ENCODE measurements at places on chromosomes 4 and X.

- DNase-seq, result peak; percentile 19
These were observed 50.3 kb upstream of the OTUD4 start for GRCh38 chr4:145230726-145231125.

GRCh38 chr4:29636961-29637360 lies 1083.2 kb upstream of the PCDH7 start:
- DNase-seq, result no peak

GRCh38 chr4:113008716-113009115 lies 40.7 kb upstream of the ANK2 start:
- DNase-seq, result no peak

- no peak for DNase-seq
These were observed 19.8 kb downstream of the CENPVL3 start for GRCh38 chrX:51598899-51599298.

- no peak for DNase-seq
These were observed 273.3 kb upstream of the LCORL start for GRCh38 chr4:18294846-18295245.

DNA sequence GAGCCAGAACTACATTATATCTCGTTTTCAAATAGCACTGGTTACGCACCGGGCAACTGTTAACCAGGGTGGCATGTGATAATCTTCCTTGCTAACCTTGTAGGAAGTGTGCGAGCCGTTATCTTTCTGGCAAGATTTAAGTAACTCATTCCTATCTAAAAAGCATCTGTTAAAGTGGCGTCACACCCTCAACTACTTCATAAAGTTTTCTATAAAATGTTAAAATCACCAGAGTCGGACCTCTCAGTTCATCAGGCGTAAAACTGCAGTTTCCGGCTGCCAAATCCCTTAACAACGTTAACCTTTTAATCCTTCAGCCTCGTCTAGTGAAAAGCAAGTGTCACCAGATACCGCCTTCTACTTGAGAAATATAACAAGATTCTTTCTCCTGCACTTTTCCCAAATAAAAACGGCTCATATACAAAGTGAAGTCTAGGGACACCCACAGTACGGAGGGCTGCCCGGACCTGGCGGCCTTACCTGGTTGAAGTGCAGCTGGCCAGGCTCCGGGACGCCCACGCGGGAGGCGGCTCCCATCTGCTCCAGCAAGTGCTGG lies 1.2 kb downstream of the SLC39A8 start:
- DNase-seq, result no peak

GRCh38 chrX:153775293-153776119 lies 5.3 kb upstream of the SRPK3 start:
- no peak for DNase-seq

DNA sequence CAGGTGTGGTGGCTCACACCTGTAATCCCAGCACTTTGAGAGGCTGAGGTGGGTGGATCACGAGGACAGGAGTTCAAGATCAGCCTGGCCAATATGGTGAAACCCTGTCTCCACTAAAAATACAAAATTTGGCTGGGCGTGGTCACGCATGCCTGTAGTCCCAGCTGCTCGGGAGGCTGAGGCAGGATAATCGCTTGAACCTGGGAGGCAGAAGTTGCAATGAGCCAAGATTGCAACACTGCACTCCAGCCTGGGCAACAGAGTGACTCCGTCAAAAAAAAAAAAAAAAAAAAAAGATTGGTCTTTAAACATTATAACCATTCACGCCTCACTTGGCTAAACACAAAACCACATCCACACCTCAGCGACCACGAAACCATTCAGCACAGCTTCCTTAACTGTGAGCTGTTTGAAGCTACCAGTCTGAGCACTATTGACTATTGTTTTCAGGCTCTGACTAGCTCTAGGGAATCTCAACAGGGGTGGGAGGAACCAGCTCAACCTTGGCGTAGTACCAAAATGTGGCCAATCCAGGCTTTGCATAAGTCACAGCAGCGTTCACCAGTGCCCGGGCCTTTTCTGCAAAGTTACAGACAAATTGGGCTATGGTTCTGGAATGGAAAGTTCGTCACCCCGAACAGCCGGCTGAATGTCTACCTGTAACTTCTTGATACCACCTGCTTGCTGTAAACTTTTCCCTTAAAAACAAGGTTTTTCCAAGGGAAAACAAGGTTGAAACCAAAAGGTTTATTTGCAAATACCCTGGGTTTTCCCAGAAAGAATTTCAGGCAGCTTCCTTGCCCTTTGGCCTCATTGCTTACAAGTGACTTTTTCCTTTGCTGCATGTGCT lies 73.6 kb upstream of the DHX15 start:
- DNase-seq, result peak; percentile 28

DNA sequence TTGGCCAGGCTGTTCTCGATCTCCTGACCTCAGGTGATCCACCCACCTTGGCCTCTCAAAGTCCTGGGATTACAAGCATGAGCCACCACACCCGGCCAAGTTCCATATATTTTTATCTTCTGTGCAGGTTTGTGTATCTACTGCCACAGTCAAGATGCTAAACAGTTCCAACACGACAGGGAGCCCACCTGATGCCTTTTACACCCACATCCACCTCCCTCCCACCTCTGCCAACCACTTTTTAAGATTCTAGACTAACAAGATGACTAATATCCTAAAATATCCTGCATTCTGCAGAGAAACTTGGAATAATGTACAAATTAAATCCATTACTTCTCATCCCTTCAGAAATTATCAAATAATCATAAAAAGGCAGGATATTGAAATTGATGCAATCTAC lies 19.3 kb upstream of the RPL34 start:
- no peak for DNase-seq

DNA sequence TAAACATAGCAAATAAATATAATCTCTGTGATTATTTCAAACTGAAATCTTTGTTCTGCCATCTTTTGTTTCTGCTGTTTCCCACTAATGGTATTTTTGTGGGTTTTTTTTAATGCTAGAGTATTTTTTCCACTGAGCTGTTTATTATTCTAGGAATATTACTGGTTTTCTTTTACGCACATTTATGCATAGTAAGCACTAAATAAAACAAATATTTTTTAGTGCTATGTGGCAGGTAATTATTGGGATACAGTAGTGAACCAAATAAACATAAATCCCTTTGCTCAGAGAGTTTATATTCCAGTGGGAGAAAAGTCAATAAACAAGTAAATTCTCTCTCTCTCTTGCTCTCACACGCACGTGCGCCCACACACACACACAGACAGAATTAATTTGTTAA lies 397.4 kb downstream of the PRDM5 start:
- no peak for DNase-seq

DNA sequence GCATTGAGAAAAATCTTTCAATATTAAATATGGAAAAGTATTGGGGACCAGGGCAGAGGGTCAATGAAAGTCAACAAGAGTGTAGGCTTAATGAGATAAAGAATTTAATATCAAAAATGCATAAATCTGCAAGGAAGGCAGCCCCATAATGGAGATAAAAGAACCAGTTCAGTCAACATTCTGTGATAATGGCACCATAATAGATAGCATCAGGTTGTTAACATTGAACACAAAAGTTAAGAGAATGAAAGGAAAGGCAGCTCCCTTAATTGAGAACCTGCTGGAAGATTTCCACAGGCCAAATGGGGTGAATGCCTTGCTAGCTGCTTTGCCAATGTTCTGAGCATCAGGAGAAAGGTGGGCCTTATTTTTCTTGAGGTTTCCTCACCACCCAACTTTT lies 60.4 kb upstream of the TMEM33 start:
- DNase-seq, result no peak

DNA sequence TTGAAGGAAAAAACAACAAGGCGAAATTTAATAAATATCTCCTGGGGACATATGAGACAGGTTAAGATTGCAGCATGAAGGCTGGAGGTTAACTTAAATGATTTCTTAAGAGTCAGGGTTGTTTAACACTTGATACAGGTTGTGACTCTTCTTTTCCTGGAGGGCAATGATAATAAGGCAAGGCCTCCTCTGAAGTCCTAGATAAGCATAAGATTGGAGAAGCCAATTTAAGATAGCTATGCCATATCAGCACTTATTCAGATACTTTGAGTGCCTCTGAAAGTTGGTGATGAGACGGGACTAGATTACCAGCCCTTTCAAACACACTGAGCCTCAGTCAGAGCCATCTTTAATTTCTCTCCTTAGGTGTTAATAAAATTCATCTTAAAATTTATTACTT lies 350.8 kb downstream of the FBXO8 start:
- no peak for DNase-seq

GRCh38 chr4:46894826-46895225 lies 14.2 kb downstream of the COX7B2 start:
- DNase-seq, result no peak

DNA sequence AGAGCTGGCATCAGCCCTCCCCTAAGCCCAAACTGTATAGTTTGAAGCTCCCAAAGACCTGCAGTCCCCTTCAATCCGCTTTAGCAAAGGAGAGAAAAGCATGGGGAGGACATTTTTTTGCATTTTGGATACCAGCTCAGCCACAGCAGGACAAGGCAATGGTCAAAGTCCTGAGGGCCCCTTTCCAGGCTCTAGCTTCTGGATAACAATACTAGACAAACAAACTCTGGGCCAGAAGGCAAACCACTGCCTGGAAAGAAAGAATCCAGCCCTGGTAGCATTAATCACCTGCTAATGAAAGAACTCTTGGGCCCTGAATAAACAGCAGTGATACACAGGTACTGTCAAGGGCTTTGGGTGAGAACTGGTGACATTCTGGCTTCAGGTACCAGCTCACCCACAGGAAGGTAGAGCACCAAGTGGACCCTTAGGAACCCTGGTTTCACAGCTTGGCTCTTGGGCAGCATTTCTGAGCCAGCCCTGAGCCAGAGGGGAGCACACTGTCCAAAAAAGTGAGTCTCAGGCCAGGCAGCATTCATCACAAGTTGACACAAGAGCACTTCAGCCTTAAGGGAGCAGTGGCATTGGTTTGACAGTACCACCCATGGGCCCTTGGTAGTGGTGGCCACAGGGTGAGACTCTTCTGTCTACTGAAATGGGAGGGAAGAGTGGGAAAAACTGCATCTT lies 62.5 kb downstream of the SPIN3 start:
- no peak for DNase-seq
